LHCN-M2 (cell line): ENCODE measurements at places on chromosomes 6 and 20. TPM values are rescaled to one million over a fixed set of nuclear protein-coding genes. Genes with fewer than 3 reads are reported as not detected.

Gene GPR63
- total RNA-seq: 0.19 and 0.57 TPM in 2 replicates

Gene ZNF337
- 12.5 and 13.1 TPM in 2 replicates for total RNA-seq

Gene STMND1
- total RNA-seq: not detected in 2 replicates

Gene SAMD10
- total RNA-seq: 1.2 and 3.1 TPM in 2 replicates

Gene POM121L2
- not detected in 2 replicates for total RNA-seq

Gene CST1
- not detected in 2 replicates for total RNA-seq

GRCh38 chr20:10357974-10358373, 76.0 kb downstream of the MKKS start:
- DNase-seq: no peak

- DNase-seq: peak; percentile 34
Observed at GRCh38 chr6:78611886-78612480, 255.4 kb upstream of the IRAK1BP1 start.

DNA sequence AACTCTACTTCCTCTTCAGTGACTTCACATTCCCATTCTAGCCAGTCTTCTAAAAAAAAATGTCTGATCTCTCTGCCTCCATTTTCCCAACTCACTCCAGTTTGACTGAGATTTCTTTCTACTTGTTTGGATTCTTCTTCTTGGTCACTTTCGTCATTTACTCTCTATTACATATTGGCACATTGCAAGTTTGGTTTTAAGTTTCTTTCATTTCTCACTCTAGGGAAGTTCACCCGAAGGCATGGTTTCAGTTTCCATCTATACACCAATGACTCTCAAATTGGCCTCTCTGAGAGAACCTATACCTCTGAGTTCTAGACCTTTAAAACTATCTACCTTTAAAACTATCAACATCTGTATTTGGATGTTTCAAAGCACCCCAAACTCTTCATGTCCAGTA, 51.3 kb downstream of the CD109 start:
- DNase-seq: peak; percentile 6

- peak; percentile 15 for DNase-seq
Observed at GRCh38 chr6:166955121-166955864, 1.1 kb downstream of the RNASET2 start.

DNA sequence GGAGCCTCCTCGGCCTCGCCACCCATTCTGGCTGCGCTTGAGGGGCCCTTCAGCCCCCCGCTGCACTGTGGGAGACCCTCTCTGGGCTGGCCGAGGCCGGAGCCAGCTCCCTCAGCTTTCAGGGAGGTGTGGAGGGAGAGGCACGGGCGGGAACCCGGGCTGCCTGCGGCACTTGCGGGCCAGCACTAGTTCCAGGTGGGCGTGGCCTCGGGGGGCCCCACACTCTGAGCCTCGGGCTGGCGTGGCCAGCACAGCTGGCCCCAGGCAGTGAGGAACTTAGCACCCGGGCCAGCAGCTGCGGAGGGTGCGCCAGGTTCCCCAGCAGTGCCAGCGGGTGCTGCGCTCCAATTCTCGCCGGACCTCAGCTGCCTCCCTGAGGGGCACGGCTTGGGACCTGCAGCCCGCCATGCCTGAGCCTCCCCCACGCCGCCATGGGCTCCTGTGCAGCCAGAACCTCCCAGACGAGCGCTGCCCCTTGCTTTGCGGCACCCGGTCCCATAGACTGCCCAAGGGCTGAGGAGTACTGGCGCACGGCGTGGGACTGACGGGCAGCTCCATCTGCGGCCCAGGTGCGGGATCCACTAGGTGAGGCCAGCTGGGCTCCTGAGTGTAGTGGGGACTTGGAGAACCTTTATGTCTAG, 6.5 kb downstream of the MUC22 start:
- no peak for DNase-seq

- DNase-seq: no peak
Observed at GRCh38 chr6:12748411-12748810, 31.8 kb downstream of the PHACTR1 start.

GRCh38 chr6:149999636-150000035, 25.7 kb downstream of the RAET1L start:
- no peak for DNase-seq

DNA sequence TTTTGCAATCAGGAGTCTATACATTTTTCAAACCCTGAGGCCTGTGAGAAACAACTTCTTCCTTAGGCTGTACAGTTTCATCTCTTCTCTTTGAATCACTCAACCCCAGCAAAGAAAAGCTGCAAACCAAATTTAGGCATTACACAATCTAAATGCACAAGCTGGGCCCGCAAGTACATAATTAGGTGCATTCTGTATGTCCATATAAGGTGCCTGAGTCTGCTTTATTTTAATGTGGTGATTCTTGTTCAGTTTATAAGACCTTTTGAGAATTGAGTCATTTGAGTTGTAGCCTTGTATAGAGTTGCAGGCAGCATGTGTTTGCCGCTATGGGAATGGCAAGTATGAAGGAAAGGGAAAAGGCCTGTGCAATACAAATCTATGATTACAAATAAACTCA, 709.6 kb upstream of the MARCKS start:
- DNase-seq: no peak

- DNase-seq: peak; percentile 1
Observed at GRCh38 chr20:7113577-7114466, 346.3 kb downstream of the BMP2 start.
